ENCODE measurements at places on chromosomes 11 and 22.
A peak's percentile ranks its signal among the peaks of the same experiment; 100 is the strongest.

GRCh38 chr11:43278193-43278956 is 33.4 kb upstream of the API5 start:
- DNase-seq = no peak

- DNase-seq = peak; percentile 4
These were observed 14.5 kb downstream of the NARS2 start for GRCh38 chr11:78560153-78560552.

- no peak for DNase-seq
These were observed 19.9 kb downstream of the MMP10 start for GRCh38 chr11:102760344-102761035.

- DNase-seq = no peak
These were observed 2.7 kb upstream of the RCE1 start for GRCh38 chr11:66840317-66841091.

- DNase-seq = no peak
These were observed 109.1 kb downstream of the RASSF10 start for GRCh38 chr11:13118194-13118593.

- no peak for DNase-seq
These were observed 124.4 kb downstream of the ETS1 start for GRCh38 chr11:128462922-128463321.

DNA sequence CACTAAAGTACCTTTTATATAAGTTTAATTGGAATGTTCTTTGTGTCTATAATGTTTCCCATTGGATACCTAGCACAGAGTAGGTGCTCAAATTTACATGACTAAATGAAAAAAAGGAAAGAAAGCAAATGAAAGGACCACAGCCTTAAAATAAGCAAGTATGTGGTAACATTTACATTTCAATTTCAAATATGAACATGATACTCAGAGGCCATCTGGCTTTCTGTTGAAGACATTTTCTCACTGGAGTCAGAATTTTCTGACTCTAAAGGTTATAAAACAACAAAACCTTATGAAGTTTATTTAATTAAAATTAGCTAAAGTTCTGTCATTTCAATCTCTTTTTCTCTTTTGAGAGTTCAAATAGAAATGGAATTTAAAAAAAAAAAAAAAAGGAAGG is 904 bp upstream of the ANGPTL5 start:
- DNase-seq = no peak

DNA sequence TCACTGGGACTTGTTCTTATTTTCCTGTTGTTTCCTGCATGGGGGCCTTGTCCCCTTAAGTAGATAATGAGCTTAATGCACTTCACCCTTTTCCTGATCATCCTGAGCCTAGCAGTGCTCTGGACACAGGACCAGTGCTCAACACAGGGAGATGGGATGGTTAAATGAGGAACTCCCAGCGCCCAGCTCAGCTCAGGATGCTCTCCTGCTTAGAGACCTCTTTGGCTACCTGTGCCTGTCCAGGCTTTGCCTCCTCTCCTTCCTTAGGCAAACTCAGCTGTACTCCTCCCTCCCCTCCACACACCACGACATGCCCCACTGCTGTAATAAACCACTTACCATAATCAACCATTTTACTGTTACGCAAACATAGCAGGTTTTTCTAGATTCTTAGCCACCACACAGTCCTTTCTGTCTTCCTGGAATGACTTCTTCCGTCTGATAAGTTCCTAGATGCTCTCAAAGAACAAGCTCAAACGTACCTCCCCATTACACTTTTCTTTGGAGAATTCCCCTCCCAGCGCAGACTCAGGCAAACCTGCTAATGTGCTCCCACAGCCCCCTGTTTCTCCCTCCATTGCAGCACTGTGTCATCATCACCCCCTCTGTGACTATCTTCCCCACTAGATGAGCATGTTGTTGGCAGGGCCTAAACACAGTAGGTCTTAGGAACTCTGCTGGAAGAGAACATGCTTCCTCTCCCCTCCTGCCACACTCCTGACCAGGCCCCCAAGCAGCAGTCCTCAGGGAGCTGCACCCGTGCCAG is 113.6 kb downstream of the MICAL2 start:
- no peak for DNase-seq

- peak; percentile 81 for DNase-seq
These were observed 1.3 kb upstream of the STX3 start for GRCh38 chr11:59753650-59754493.

DNA sequence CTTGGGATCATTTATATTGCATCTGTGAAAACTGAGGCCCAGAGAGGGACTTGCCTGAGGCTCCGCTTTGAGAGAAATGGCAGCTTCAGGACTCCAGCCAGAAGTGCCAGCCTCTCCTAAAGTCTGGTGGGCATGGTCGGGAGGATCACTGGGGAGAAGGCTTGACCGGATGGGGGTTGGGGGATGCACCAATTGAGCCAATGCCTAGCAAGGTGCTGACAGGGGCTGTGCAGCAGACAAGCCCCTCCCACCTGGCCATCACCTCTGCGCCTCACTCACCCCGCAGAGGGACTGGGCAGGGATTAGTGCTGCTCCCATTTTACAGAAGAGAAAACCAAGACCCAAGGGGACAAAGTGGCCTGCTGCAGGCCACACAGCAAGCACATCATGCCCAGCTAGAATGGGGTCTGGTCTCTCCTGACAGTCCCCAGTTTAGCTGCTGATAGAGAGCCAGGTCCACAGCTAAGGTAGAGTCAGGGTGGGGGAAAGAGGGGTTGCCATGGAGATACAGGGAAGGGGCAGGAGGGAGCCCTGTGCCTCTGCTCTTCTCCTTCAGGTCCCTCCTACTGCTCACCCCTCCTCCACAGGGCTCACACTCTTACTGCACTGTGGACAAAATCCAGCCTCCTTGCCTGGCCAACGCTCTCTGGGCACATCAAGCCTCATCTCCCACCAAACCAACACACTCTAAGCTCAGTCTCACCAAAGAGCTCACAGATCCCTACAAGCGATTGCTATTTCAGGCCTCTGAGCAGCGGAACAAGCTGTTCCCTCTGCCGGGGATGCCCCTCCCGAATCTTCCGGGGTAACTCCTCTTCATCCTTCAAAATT is 29.5 kb downstream of the TEF start:
- DNase-seq = no peak

GRCh38 chr11:68954836-68955606 is 25.8 kb downstream of the MRGPRD start:
- no peak for DNase-seq

DNA sequence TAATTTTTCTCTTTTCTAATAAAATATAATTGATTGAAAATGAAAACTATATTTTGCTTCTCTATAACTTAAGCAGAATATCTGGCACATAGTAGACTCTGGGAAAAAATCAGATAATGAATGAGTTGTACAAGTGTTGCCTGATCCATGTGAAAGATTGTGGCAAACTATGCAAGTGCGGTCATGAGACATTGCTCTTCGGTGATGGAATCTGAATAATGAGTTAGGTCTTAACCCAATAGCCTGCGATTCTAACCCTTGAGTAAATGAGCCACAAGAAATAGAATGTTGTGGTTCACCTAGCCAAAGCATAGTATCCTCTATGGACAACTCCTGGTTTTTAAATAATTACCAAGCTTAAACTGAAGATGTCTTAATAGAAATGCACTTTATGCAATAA is 333.7 kb upstream of the LUZP2 start:
- DNase-seq = no peak

- no peak for DNase-seq
These were observed 18.2 kb upstream of the OR10W1 start for GRCh38 chr11:58286249-58286648.

GRCh38 chr22:28051787-28052356 is 132.8 kb upstream of the PITPNB start:
- no peak for DNase-seq

DNA sequence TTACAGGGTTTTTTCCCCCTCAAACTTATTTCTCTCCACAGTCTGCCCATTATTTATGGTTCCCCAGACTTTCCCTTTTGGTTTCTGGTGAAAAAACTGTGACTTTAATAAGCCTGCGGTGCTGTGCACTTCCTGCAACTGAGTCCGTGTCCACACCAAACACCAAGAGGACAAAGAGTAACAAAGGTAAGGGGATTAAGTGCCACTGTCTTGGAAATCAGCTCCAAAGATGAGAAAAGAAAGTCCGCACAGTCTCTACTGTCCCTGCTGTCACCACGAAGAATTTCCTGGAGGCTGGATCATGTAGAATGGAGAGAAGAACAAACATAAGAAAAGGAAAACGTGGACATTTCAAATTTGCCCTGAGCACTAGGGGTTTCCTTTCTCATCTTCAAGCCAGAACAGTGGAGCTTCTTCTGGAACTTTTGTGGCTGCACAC is 17.9 kb upstream of the PRAME start:
- no peak for DNase-seq

DNA sequence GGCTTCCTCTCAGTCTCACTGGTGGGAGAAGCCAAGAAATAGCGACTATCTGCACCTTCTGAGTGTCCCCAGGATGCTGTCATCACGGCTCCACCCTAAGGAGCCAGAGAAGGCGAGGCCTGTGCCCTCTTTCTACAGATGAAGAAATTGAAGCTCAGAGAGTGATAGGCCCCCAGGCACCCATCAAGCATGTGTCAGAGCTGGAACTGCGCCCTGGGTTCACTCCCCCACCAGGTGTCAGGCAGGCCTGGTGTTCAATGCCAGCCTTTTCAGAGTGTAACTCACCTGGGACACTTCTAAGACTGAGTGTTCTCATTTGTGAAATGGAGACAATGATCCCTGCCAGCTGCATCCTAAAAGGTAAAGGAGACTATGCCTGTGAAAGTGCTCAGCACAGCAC is 127.3 kb upstream of the SEZ6L start:
- DNase-seq = no peak

DNA sequence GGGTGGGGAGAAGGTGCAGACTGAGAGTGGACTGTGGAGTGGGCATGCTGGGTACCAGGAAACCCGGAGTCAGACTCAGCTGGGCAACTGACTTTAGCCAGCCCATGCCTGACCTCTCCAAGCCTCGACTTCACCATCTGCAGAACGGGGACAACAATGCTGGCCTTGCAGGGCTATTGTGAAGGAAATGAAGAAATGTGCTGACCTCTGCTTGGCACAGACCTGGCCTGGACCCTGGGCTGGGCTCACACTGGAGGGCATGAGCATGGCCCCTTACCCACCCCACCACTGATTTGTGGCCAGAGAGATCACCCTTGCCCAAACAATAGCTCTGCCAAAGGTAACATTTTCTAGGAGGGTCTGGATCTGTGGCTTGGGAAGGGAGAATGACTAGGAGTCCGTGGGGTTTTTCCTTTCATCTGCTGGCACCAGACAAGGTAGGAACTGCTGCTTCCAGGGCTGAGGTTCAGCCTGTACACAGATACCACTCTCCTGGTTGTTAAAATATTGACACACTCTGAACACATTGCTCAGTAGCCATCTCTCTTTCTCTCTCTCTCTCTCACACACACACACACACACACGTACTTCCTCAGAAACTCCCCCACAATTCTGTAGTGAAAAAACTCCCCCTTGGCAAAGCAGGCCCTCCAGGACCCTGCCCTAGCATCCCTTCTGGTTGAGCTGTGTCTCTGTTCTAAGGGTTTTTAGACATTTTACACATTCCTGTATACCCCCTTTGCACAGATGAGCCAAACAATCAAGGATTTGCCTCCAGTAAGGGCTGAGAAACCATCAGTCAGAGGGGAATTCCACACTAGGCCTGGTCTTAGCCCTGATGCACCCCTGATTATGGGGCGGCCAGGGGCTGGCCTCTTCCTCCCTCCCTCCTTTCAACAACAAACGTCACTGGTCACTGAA is 1.0 kb downstream of the MOGAT2 start:
- DNase-seq = no peak

DNA sequence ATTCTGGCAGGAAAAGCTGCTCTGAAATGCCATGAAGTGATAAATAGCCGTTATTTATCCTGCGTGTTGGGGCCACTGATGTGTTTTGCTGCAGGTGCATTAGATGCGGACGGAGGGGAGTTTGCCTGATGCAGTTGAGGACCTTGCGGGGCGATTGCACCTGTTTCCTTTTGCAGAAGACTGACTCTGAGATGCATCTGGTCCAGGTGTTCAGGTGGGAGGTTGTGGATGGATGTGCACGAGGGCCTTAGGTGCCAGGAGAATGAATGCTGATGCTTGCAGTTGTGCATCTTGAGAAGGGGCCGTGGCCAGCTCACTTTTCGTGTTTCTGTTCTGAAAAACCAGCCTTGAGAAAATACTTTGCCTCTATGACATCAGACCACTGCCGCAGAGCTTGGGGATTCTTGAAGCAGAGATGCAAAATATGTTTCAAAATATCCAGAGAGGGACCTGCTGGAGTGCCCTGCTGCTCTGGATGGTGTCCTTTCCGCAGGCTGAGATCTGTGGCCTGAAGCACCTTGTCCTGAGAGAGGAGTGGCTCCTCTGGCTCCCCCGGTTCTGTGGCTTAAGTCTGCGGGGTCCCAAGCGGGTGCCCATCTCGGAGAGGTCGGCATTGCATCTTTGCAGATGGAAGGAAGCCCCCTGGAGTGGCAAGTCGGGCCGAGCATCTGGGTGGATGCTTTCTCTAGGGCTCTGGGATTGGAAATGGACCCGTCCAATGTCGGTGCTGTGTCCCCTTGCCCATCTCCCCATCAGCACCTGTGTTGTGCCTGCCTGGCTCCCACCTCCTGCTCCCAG is 1031.1 kb downstream of the TBC1D22A start:
- DNase-seq = no peak

DNA sequence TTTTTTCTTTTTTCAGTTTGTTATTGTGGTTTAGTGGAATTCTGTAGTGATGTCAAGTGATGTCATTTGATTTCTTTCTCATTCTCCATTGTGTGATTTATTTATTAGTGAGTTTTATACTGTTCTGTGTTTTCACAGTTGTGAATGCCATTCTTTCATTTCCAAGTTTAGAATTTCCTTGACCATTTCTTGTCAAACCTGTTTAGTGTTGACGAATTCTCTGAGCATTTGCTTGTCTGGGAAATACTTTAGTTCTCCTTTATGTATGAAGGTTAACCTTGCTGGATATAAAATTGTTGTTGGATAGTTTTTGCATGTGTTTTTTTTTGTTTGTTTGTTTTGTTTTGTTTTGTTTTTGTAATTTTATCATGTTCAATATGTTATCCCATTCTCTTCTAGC is 633.6 kb upstream of the FAT3 start:
- no peak for DNase-seq

DNA sequence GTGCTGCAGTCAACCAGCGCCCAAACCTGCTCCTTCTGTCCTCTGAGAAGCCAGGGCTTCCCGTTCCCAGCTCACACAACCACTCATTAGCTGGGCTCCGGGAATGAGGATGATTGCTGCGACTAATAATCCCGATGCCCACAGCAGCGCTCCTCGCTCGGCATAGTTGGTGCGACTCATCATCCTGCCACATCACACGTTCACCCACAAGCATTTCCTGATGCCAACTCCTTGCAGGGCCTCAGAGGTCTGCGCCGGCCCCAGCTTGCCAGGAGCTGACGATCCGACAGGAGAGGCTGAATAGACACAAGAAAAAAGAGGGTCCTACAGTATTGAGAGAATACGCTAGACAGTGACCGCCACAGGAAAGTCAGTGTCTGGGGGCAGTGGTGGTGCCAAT is 10.6 kb upstream of the CSNK1E start:
- DNase-seq = no peak
